Stimulated activated CD8-positive, alpha-beta memory T cell treated with anti-CD3 and anti-CD28 coated beads, Interleukin-7, amount 100 ng/mL, for 24 hours (primary cell): ENCODE measurements at places on chromosomes 2 and 18.

GRCh38 chr18:13035249-13035914 lies 44.2 kb downstream of the CEP192 start:
- DNase-seq, result no peak

DNA sequence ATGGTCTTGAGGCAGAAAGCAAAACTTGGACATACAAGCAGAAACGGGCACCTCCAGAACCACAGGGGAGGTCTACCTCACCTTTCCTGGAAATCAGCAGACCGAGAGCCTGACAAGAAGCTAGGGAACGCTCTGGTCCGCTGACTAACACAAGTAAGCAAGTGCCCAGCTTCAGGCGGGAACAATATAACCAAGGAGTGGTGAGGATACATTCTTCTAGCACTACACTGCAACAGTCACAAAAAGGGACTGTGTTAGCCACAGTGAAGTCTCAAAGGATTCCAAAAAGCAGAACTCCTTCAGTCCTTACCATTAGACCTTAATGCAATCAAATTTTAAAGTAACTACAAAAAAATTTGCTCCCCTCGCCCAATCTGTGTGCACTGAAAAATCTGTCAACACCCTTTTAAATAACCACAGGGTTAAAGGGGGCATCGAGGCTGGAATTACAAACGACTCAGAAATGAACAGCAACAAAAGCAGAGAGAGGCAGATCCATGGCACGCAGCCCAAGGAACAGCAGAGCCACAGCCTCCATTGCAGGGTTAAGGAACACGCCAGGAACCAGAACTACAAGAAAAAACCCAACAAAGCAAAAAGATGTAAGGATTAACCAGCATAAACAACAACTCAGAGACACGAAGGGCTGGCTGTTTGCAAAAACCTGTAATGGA lies 7.1 kb downstream of the THAP4 start:
- no peak for DNase-seq

DNA sequence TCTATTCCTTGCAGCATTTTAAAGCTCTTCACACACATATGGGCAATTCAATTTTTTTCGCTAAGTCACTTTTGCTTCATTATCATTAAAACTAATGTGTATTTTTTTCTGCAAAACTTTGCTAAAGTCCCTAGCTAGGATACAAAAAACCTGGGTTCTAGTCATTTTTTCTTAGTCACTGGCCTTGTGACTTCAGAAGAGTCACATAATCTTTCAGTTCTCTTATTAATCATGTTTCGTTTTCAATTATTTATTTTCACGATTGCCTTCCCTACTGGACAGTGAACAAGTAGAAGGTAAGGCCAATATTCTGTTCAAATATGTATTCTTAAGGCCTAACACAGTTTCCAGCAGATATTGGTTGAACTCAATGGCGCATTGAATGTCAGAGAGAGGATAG lies 60.9 kb upstream of the CYRIA start:
- no peak for DNase-seq

DNA sequence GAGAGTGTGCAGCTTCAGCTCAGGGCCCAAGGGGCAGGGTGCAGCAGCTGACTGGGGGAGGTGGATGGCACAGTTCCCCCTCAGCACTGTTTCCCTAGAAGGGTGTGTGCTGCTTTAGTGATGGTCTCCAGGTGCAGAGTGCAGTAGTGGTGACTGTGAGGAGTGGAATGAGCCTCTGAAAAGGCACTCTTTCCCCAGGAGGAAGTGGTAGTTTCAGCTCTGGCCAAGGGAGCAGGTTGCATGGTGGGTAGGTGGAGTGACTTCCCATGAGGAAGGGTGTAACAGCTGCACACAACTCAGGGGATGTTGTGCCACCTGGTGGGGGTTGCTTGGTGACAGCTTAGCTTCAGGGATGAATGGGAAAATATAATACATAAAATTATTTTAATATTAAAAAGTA lies 251.5 kb upstream of the NXPH2 start:
- DNase-seq, result no peak

DNA sequence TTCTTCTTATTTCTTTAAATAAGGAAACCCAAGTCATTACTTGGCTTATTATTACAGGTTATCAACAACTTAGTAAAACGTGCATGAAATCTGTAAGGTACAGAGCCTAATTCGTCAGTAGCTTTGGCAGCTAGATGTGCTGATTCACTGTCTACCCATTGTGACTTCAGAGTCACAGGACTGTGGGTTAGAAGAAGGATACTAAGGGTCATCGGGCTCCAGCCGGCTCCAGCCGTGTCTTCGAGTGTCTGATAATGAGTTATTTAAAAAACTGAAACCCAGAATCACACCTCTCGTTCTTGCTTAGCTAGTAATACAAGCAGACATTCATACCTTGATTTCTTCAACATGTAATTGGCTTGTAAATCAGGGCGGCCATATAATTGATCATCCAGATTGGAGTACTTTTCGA lies 170.5 kb downstream of the FMNL2 start:
- DNase-seq, result no peak

- DNase-seq, result no peak
Measured at GRCh38 chr18:5052491-5052890, 144.6 kb downstream of the AKAIN1 start.

GRCh38 chr2:184646593-184646992 lies 48.3 kb downstream of the ZNF804A start:
- no peak for DNase-seq

DNA sequence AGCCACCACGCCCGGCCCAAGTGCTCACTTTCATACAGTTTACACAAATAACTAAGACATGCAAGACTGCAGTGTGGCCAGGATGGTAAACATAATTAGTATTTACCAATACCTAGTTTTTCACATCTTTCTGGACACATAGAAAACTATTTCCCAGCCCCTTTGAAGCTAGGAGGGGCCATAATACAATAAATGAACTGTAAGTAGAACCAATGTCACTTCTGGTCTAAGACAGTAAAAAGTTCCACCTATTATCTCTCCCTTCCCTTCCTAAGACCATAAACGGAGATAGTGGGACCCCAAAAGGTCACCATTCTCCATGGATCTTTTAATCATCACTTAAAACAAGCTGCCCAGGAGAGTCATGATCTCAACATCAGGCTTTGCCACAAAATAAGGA lies 51.0 kb downstream of the NBAS start:
- no peak for DNase-seq

DNA sequence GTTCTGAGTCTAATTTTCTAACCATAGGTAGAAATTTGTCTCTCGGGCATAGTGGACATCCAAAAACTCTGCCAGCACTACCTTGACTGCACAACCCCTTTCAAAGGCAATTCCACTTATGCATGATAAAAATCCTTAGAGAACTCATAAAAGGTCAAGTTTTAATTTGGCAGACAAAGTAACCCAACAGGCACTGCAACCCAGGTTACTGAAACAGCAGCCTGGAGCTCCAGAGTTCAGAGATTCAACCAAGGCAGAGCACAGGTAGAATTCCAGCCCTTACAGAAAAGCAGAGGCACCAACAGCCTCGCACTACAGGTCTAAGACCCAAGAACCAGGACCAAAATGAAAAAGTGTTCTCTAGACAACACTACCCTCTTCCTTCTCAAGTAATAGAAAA lies 1.8 kb downstream of the DTNB start:
- DNase-seq, result no peak

- DNase-seq, result no peak
Measured at GRCh38 chr18:8252371-8252770, 356.9 kb upstream of the RAB12 start.

DNA sequence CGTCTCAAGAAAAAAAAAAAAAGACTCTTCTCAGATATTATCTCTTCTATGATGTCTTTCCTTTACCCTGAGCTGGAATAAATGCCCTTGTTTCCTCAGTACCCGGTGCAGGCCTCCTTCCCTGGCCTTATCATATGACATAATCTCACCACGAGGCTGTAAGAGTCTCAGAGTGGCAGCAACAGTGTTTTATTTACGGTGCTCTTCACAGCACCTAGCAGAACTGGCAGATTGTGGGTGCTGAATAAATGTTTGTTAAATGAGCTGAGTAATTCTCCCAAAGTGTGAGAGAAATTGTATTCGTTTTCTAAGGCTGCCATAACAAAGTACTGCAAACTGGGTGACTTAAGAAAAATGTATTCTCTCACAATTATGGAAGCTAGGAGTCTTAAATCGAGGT lies 82.8 kb upstream of the CD28 start:
- DNase-seq, result no peak

DNA sequence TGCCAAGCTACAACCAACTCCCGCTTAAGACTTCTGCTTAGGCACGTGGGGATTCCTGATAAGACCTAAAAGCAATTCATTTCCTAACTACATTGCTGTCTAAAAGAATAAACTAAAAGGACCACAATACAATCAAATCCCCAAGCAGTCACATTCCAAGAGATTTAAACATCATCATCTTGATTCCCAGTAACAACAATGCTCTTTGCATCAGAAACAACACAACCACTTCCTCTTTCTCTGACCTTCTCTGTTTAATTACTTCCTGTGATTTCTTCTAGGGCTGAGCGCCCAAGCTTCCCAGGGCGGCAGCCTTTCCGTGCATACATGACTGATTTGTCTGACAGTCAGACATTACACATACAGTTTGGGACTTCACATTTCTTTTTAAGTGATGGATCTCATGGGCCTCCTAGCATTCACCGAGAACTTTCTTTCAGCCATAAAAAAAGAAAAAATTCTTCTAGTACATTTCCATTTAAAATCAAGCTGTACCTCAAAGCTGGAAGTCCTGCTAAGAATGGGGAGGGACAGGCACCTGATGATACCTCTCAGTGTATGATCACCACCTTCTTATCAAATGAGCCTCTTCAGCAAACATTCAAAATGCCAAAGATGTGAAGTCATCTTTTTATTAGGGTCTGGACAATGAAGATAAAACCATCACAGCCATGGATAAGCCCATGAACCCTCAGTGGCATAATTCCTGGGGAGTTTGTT lies 11.5 kb downstream of the SPRED2 start:
- DNase-seq, result no peak

DNA sequence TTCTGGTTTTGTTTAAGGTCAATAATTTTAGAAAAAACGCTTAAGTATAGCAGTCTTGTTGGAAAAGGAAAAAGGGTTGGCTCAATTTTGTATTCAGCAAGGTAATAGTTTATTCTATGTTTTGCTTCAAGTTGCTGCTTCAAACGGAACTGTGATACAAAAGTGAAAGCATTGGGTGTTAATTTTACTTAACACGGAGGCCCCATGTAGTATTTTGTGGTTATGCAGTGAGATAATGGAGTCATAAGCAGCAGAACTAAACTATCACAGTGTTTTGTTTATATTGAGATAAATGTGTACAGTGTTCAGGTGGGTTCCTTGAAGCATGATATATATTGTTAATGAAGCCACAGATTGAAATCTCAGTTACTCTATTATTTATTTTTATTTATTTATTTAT lies 67.0 kb upstream of the LYPD6B start:
- no peak for DNase-seq

GRCh38 chr18:50973367-50974126 lies 5.7 kb downstream of the ELAC1 start:
- DNase-seq, result no peak

DNA sequence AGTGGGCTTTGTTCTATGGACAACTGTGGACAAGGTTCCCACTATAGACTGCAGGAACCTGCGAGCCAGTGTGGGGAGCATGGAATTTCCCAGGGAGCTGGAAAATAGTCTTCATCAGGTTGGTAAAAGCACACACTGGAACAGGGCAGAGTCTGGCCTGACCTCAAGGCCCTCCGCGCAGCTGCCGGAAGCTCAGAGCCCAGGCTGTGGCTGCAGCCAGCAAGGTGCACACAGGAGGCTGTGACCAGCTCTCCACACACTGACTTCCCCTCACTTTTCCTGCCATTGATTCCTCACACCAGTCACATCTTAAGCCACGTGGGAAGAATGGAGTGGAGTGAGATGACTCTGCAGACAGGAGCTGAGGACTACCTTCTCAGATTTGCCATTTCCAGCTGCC lies 19.1 kb downstream of the MAL start:
- DNase-seq, result no peak

DNA sequence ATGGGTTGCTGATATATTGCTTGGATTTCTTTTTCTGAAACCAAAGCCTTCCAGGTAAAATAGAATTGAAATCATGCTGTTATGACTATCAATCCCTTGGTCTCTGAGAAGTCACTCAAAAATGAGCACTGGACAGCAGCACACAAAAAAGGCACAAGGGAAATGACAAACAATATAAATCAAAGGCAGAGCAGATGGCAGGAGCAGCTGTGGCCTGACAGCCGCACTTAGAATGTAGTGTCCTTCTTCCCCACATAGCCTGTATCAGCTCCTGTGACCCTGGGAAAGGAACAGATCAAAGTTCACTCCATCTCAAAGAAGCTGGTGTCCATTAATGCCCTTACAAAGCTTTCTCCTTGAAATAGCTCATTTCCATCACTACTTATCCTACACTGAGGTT lies 326.7 kb downstream of the SUCLG1 start:
- no peak for DNase-seq

DNA sequence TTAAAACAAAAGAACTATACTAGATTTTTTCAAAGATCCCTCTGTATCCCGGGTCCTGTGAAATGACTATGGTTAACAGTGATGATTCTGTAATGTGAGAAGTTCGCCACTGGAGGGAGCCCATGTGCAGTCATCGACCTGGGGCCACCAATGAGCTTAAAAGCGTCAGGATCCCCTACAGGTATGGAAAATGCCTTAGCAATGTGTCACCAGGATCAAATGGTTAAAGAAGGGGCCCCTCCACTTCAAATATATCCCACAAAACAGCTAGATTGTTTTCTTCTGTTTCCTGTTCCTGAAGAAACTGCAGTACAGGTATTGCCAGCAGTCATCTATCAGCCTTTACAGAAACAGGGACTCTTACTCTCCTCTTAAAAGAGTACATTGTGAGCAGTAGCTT lies 15.3 kb downstream of the CHRNA1 start:
- peak; percentile 41 for DNase-seq

- DNase-seq, result no peak
Measured at GRCh38 chr18:56992777-56993176, 154.1 kb upstream of the BOD1L2 start.

DNA sequence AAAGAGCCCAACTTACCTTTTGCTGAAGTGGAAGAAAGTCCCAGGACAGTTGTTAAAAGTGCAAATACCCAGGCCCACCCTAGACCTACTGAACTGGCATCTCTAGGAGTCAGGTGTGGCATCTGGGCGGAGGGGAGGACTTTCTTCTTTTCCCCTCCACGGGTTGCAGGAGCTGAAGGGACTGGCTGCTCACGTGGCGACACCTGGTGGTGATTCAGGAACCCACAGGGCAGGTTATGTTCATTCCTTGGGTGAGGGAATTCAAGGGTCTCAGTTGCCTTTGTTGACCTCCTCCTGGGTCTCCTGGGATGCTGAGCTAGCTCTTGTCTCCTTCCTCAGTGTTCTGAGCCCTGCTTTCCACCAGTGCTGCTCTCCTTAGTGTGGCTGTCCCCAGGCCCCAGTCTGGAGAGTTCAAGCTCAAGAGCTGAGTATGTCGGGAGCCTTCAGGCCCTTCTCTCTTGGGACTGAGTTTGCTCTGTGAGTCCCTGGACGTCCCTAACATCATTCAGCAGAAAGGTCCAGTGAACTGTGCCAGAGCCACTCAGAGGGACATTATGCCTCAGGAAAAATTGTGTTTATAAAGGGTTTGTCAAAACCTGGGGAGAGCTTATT lies 56.9 kb downstream of the DYSF start:
- DNase-seq, result peak; percentile 45

GRCh38 chr2:213934560-213934959 lies 476.3 kb upstream of the VWC2L start:
- DNase-seq, result no peak
